T-helper 22 cell (primary cell): ENCODE measurements at places on chromosomes 5 and 9.

GRCh38 chr5:34656001-34656699, at the start of gene RAI14:
Gene RAI14 (plus strand): TSS chr5:34656328. CDS start chr5:34686920, 30,592 bp downstream.
- peak; percentile 9 for DNase-seq

DNA sequence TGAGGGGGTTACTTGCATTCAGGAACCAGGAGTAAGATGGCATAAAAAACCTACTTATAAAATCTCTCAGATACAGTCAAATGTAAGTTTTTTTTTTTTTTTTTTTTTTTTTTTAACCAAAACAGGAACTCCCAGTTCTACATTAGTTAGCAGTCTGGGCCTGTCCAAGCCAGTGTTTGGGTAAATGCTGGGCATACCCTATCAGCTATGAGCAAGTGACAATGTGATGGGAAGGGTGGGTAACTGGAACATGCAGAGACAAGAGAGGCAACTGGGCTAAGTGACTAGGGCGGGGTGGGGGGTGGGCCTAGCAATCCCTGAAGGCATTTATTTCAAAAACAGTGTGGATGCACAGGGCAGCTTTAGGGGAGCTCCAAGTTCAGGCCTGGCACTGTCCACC, 2.3 kb downstream of the NMRK1 start:
- DNase-seq: no peak

- no peak for DNase-seq
Observed at GRCh38 chr5:143828710-143829109, 16.7 kb downstream of the HMHB1 start.

- DNase-seq: no peak
Observed at GRCh38 chr5:141786700-141787099, 91.5 kb downstream of the PCDH1 start.

GRCh38 chr5:9425710-9426109, 120.2 kb downstream of the SEMA5A start:
- DNase-seq: no peak

DNA sequence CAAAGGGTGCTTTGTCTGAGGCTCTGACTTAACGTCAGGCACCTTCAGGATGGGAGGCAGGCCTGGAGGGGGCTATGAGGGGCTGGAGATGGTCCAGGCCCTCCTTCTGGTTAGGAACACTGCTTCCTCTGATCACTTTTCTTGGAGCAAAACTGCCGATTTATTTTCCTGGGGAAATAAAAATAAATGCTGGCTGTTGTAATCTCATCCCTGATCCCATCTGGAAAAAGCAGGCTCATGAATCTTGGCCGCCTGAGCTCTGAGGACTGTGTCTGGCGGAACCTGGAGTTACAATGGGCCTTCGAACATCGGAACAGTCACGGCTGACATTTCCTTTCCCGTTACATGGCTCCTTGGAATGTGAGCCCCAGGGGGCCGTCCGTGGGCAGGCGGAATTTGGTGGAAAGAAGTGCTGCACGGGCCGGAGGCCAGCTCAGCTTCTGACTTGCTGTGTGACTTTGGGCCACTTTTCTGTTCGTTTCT, 157.8 kb downstream of the RGS3 start:
- no peak for DNase-seq

DNA sequence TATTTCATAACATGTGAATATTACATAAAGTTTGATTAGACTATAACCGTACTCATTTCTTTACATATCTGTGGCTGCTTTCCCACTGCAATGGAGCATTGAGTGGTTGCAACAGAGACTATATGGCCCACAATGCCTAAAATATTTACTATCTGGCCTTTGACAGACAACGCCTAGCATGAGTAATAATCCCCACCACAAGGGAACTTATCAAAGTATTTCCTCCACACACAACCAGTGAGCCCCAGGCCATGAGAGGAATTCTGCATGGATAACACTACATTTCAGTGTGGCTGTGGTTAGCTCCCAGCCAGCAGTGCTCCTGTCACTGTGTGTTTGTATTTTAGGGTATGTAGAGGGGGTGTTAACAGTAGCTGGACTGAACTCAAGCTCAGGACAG, 54.8 kb downstream of the FAM81B start:
- DNase-seq: no peak

DNA sequence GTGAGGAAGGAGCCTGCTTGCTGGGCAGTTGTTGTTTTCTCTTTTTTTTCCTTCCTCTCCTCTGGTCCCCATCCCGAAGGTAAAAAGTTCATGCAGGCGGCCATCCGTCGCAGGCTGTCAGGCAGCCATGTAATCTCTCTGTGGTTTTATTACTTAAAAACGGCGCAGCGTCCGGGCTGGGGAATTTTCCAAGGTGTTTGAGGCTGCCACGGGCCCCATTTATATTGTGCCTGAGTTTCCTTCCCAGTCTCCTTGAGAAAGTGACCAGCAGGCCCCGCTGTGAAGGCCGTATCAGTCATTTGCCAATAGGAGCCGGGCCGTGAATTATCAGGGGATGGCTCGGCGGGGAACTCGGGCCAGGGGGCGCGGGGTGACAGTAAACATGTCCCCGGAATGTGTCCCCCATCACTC, 289.7 kb downstream of the PBX3 start:
- no peak for DNase-seq

- DNase-seq: peak; percentile 28
Observed at GRCh38 chr9:19161257-19162025, 34.1 kb upstream of the PLIN2 start.

DNA sequence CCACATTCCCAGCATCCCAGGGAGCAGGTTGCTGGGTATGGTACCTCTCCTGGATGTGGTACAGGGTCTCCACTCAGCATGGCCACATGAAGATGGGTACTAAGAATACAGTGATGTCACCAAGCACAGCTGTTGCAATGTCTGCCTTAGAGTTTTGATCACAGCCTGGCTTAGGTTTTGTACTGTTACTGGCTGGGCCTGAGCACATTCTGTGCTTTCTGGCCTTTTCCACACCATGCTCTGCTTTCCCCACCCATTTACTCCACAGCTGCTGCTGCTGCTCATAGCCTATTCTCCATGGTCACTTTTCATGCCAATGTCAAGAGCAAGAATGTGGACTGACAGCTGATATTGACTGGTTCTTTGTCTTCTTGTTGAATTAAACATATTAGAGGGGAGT, 481.9 kb downstream of the ARHGEF28 start:
- no peak for DNase-seq

- DNase-seq: no peak
Observed at GRCh38 chr5:58330781-58331180, 129.1 kb downstream of the PLK2 start.

- DNase-seq: peak; percentile 52
Observed at GRCh38 chr9:114348906-114349482, 19.3 kb downstream of the ORM2 start.

DNA sequence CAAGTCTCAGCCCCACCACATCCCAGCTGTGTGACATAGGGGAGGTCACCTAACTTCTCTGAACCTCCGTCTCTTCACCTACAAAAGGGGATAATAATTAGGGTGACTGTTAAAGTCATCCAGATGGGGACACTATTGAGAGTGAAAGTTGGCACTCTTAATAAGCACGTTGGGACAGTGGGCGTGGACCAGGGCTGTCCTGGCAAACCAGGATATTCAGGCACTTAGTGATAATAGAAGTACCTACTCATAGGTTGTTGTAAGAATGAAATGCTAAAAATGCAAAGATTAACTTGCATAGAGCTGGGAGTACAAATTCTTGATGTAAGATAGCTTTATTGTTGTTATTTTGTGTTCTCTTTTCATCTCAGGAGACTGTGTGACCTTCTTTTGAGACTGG, 177.9 kb downstream of the MELK start:
- no peak for DNase-seq

DNA sequence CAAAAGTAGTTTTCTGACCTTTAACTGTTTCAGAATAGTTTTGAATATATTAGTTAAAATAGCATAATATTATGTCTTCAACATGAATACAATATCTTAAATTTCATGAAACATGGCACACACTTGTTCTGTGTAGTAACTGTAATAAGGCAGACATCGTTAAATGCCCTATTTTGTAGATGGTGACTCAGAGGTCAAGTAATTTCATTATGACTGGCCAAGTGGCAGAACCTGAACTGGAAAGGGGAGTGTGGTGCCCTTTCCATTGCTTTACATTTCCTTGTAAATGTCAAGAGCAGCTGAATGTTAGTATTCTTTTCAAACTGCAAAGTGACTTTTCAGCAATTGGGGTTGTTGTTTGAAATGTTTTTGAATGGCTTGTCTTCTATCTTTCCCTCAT, 201.2 kb upstream of the CDKN2B start:
- DNase-seq: no peak

DNA sequence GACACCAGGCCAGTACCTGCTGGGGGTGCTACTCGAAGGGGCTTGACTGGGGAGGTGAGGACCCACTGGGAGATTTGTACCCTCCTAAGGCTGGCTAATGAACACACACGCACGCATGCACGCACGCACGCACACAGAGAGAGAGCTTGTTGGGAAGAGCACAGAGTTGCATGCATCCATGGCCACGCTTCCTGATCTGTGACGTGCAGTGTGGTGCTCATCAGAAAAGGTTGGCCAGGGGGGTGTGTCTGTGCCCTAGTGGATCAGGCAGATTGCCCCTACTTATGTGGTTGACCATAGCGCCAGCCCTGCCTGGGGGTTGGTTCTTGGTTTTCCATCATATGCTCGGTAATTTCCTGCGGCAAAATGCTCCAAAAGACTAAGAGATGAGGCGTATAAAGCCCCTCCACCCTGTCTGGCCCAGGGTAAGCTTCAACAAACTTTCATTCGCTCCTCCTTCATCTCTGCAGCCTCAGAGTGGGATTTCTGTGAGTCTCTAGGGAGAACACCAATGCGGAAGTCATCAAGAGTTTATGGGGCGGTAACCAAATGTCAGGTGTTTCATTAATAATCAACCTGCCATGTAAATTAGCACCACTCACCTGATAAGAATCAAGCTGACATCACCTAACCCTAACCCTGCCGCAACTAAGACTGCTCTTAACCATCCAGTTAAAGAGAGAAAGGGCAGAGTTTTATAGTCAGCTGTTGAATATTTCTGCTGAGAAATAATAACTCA, 8.0 kb upstream of the GFI1B start:
- no peak for DNase-seq

GRCh38 chr9:114373960-114374730, 13.6 kb downstream of the AKNA start:
- DNase-seq: no peak

DNA sequence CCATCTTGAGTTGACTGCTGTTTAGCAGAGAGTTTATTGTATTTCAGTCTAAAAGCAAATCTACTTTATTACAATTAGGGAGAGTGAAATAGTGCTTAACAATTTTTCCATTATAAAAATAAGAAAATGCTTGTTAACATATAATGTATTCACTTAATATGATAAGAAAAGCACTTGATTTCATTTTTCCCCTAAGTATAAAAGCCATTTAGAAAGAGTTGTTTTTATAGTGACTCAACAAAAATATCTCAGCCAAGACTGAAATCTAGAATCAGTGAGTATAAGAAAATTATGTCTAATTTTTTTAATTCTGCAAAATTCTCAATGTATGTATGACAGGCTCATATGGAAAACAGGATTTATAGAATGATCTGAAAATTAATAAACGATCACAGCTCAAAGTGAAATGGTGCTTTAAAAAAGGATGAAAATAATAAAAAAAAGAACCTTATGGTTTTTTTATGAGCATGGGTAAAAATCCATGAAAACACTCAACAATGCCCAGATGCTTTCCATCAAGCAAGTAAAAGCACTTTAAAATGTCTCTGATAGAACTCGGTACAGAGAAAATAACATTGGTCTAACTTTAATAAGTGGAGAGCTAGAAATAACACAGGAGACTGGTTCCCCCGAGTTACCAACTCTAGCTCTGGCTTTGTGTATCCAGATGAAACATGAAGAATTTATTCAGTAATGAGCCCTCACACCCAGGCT, 1057.8 kb upstream of the WWC1 start:
- no peak for DNase-seq

DNA sequence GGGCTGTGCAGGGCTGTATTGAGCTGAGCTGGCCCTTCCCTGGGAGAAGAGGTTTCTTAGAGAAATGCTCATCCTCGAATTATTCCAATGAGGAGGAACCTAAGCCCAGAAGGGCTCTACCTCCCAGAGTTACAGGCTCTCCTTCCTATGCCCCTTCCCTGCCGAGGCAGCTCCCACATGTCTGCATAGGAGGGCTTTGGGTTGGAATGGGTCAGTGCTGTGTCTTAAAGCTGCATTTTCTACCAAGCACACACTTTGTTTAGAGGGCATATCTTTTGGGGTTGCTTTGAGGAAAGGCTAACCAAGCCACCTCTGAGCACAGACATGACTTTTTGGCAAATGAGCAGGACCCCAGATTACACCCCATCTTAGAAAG, 9.1 kb downstream of the NEK6 start:
- DNase-seq: no peak

DNA sequence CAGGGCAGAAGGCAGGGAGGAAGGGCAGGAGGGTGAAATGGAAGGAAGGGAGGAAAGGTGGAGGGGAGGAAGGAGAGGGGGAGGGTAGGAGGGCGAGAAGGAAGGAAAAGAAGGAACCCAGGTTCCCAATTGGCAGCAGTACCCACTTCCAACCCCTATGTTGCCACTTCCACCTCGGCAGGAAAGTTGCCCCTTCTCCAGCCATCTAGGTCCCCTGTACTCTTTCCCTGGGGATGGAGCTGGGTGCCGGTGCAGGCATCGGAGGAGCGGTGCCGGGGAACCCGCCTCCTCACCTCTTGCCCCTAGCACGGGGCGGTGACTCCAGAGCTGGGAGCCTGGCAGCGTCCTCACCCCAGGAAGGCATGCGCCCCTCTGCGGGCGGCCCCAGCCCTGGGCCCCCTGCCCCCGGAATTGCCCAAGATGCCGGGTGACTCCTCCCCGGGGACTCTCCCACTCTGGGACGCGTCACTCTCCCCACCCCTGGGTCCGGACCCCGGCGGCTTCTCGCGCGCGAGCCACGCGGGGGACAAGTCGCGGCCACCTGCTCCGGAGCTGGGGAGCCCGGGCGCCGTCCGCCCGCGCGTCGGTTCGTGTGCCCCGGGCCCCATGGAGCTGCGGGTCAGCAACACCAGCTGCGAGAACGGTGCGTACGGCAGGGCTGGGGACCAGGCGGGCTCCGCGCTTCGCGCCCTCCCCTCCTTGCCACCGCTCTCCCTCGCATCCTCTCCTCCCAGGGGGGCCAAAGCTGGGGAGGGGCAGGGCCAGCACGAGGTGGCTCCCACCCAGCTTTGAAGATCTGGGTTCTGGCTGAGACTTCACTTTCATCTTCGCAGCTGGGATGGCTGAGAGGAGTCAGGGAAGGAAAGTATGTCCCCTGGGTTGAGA, at the start of gene NIPAL4:
Gene NIPAL4 (plus strand): TSS at position 499 of the 885 bp plus-strand sequence. CDS start 108 bp downstream, at position 607.
- DNase-seq: no peak

DNA sequence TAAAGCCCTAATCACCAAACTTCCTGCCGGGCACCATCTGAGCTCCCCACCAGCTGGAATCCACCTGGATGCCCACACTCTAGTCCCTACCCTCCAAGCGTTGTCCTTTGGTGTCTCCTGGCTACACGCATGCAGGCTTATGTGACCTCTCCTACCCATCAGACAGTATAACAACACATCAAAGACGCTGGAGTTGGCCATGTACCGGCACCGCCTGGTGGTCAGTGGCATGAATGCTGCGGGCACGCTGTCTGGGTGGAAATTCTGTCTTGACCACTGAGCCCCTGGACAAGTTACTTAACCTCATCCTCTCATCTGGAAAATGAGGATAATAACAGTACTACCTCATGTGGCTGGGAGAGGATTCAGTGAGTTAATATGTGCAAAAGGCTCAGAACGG, 23.4 kb upstream of the CORO2A start:
- DNase-seq: no peak

GRCh38 chr5:154756009-154756867, 1.1 kb downstream of the LARP1 start:
- peak; percentile 11 for DNase-seq
